ENCODE measurements at places on chromosomes 2 and 18.
A peak's percentile ranks its signal among the peaks of the same experiment; 100 is the strongest.

DNA sequence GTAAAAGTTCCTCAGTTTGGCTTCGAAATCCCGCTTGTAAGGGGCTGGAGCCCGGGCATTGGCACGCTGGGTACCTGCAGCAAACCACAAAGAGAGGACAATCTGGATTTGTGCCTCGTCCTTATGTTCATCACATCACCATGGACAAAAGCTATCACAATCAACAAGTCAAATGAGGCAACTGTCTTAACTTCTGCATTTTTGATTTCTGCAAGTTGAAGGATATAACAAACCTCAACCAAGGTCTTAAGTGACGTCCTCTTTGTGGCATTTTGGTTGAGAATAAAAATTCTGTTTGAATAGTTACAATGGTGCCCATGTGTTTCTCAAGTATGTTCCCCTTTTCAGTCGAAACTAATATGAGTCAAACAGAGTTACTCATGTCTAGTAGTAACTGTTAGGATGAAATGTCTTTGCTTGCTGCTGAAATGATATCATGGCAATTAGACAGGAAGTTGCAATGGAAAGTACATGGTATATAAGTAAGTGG is 70.8 kb upstream of the STK17B start:
- DNase-seq: peak; percentile 87

DNA sequence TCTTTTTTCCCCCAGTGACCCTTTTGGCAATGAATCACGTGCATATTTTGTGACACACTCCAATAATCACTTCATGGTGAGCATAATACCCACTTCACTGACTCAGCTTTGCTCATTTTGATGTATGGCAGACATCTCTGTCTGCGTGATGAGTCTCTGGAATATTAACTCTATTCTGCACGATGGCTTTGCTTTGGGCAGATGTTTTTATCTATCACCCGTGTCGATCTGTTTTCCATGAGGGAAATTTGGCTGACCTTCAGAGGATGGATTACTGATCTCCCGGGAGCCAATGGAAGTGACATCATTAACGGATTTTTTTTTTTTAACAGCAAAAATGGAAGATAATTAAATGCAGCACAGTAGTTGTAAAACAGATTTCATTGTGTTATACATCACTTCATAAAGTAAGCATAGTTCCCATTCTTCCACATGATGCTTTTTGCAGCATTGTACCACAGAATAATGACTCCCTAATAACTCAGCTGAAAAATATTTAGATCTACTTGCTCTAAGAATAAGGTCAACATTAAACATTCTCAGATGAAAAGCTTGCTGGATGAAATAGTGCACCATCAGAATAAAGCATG is 29.8 kb downstream of the CDC42EP3 start:
- no peak for DNase-seq

DNA sequence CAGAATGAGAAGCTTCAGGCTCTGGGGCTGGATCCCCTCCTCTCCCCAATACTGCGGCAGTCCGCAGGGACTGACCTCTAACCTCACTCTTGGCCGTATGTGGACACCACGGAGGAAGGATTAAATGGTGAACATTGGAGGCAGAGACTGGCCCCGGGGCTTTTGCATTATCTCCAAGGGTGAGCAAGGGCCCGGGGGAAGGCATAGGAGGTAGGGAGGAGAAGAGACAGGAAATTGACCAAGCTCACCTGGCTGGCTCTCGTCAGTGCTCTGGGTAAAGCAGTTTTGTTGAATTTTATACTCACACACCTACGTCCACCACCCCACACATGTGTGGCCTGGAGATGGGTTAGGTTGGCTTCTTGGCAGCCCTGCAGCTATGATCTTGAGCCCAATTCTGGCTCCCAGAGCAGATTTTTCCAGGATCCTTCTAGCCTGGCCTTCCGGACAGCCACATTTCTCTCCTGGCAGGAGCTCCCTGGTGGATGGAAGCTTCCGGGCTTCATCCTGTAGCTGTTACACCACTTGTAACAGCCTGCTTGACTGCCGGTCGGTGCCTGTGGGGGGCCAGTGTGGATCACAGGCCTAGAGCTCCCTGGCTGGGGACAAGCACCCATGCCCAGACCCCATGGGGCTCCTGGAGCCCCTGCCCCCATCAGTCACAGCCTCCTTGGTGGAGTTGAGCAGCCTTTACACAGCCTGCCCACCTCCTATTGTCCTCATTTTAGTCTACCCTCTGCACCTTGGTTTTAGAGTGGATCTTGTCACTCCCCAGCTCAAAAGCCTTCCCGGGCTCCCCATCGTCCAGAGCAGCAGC is 7.6 kb downstream of the ITM2C start:
- no peak for DNase-seq

DNA sequence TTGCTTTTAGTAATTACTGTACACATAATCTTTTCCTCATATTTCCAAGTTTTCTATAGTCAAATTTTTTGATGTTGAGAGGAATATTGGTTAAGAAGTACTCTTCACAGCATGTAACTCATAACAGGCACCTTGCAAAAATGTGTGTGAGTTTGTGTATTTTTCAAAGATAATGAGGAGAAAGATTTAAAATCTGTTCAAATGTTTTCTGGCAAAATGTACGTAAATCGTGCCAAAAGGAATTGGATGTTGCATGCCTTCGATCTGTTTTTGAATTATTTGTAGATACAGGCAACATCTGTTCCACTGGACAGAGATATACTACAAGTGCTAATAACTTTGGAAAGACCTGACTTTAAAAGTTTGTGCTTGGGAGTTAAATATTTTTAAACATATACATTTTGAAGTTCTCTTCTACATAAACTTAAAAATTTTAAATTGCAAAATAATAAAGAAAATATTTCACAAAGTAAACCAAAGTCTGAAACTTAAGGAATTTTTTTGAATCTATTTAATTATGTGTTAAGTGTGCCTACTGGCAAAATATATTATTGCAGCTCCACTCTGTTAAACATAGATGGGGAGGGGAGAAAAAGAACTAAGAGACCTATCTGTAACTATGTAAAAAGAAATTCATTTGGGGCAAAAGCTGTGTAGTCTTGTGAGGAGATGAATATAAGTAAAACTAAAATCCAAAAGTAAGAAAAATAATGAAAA is 133.5 kb upstream of the UBE2E3 start:
- DNase-seq: no peak

GRCh38 chr2:65033178-65033577 is 23.0 kb upstream of the CEP68 start:
- no peak for DNase-seq

DNA sequence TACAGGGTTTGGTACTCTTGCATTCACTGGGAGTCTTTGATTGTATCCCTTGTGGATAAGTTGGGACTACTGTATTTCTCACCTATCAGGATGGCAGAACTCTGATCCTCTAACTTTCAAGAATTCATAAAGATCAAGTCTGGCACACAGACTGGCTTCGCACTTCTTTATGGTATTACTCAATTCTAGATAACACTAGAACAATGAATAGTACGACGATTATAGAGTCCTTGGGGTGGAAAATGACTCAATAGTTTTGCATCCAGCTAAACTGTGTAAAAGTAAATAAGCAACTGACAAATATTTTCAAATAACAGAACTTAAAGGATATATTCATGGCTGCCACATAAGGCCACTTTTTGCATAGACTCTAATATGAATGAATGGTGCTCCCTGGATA is 103.4 kb upstream of the MEX3C start:
- no peak for DNase-seq

- DNase-seq: peak; percentile 78
Measured at GRCh38 chr2:97871096-97871780, 124.5 kb downstream of the TMEM131 start.

GRCh38 chr18:79787865-79788733 is 9.6 kb upstream of the KCNG2 start:
- DNase-seq: no peak

DNA sequence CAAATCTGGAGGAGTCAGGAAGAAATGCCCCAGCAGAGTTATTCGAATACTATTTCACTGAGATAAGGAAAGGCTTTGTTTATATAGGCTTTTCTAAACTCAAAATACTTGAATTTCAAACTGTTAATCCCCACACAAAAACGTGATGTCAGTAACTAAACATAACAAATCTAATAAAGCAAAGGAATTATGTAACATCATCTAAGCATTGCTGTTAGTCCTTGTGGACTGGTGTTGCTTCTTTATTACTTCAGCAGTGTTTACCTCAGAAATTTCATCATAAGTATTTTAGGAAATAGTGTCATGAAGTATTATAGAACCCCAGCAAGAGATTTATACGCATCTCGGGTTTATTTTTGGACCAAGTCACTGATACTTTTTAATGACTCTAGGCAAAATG is 19.7 kb upstream of the SANBR start:
- DNase-seq: no peak

DNA sequence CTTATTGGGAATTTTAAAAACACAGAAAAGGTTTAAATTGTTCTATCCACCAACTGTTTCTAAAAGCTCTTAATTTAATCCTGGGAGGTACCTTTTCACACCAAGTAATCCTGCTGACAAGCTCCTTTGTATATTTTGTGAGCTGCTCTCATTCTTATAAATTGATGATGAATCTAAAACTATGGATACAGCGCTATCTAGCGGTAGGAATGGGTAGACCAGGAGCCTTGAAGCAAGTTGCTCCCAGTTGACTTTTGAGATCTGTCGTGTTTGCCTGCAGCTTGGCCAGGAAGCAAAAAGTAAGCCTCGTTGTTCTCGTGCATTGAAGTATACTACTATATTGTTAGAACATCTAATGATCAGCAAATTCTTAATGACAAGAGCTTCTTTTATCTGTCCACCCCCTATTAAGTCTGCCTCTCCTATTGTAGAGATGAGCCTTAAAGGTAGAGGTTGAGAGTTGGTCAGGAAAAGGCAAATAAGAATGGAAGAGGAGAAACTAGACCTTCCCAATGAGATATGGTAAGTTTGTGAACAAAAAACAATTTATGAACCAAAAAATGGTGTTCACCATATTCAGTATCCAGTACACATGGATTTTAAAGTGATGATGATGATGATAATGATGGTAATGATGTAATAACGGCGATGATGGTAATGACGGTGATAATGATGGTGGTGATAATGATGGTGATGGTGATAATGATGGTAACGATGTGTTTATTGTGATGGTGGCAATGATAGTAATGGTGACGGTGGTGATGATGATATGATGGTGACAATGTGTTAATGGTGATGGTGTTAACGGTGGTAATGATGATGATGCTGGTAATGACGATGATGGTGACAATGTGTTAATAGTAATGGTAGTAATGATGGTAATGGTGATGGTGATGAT is 212.1 kb upstream of the NCKAP5 start:
- DNase-seq: peak; percentile 70

- DNase-seq: peak; percentile 64
Measured at GRCh38 chr2:109703077-109703476, 88.9 kb downstream of the SOWAHC start.

GRCh38 chr2:232574674-232575403 is 24.4 kb downstream of the EIF4E2 start:
- DNase-seq: peak; percentile 25

- DNase-seq: no peak
Measured at GRCh38 chr2:118351796-118352195, 263.5 kb downstream of the INSIG2 start.

GRCh38 chr2:120794716-120795115 is 59.0 kb downstream of the GLI2 start:
- DNase-seq: no peak

GRCh38 chr2:42835577-42836371 is 43.4 kb upstream of the HAAO start:
- DNase-seq: peak; percentile 97

GRCh38 chr18:74611765-74612164 is 14.1 kb downstream of the ZNF407 start:
- no peak for DNase-seq

GRCh38 chr2:88842656-88843460 is 151.4 kb downstream of the RPIA start:
- no peak for DNase-seq

- no peak for DNase-seq
Measured at GRCh38 chr2:123958011-123958410, 67.1 kb upstream of the CNTNAP5 start.

GRCh38 chr2:213214209-213214608 is 62.8 kb upstream of the IKZF2 start:
- DNase-seq: no peak

DNA sequence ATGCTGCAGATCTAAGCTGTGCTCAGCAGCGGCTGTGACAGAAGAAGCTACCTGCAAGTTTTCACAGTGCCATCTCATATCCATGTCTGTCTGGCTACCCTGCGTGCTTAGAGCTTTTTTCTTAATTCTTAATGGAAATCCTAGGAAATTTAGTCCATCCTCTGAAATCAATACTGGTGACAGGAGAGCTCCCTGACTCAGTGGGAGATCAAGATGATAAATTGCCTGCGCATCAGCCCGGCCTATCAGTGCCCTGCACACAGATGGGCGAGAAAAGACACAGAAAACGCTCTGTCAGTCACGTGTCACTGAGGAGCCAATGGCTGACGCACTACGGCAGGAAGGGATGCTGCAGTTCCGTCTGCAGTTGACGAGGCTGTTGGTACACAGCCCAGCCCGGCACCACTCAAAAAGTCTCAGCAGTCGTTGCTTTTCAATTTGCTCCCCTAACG is 819.6 kb upstream of the FSHR start:
- peak; percentile 2 for DNase-seq

DNA sequence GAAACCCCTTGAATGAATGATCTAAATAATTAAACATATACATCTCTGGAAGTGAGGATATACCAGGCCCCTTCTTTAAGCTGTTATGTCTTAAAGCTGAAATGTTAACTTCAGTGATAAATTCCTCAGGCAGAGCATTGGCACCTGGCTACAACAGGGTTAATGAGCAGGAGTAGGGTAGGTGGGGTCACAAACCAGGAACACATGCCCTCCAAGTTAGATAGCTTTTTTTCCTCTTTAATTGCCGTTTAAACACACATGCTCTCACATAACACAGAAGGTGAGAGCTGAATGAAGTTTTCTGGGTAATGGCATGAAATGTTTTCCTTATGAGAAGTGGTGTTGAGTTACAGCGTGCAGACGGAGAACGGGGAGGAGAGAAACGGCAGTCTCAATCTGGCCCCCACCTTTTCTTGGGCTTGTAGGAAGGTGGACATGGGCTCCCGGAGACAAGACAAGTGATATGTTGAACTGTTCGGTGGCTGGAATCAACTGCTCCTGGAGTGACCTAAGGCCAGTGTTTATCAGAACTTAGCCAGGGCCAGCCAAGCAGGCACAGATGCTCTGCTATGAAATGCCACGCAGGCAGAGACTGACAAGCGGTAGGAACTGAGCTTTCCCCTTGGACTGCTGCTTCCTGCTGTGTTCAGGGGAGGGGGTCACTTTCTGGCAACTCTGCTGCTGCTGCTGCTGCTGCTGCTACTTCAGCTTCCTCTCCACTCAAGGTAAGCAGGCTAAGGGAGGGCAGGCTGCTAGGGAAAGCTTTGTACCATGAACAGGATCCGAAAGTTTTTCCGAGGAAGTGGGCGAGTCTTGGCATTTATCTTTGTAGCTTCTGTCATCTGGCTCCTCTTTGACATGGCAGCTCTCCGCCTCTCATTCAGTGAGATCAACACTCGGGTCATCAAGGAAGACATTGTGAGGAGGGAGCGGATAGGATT is at the start of gene GALNT5:
TSS of gene GALNT5 (plus strand) at position 394 of the 941 bp plus-strand sequence. CDS start at position 772, 378 bp downstream.
- peak; percentile 79 for DNase-seq

- DNase-seq: no peak
Measured at GRCh38 chr2:38742797-38743559, 8.2 kb downstream of the SRSF7 start.

GRCh38 chr2:18149660-18150246 is 271.3 kb downstream of the KCNS3 start:
- peak; percentile 24 for DNase-seq
